Naive thymus-derived CD8-positive, alpha-beta T cell (primary cell): ENCODE measurements at places on chromosomes 2 and 18. TPM values are rescaled to one million over a fixed set of nuclear protein-coding genes. Genes with fewer than 3 reads are reported as not detected.

Gene ATP6V1B1
- total RNA-seq, result not detected

Gene ZBTB7C
- total RNA-seq, result not detected

Gene CSRNP3
- not detected for total RNA-seq

Gene TFPI
- not detected for total RNA-seq

Gene ALPI
- total RNA-seq, result not detected

Gene GAREM1
- 0.42 TPM for total RNA-seq

Gene CNDP1
- not detected for total RNA-seq

Gene LIMS3
- total RNA-seq, result not detected

Gene DIPK1C
- total RNA-seq, result 0.13 TPM

Gene ELOA2
- not detected for total RNA-seq

Gene FIGN
- total RNA-seq, result not detected

Gene DSG4
- not detected for total RNA-seq

DNA sequence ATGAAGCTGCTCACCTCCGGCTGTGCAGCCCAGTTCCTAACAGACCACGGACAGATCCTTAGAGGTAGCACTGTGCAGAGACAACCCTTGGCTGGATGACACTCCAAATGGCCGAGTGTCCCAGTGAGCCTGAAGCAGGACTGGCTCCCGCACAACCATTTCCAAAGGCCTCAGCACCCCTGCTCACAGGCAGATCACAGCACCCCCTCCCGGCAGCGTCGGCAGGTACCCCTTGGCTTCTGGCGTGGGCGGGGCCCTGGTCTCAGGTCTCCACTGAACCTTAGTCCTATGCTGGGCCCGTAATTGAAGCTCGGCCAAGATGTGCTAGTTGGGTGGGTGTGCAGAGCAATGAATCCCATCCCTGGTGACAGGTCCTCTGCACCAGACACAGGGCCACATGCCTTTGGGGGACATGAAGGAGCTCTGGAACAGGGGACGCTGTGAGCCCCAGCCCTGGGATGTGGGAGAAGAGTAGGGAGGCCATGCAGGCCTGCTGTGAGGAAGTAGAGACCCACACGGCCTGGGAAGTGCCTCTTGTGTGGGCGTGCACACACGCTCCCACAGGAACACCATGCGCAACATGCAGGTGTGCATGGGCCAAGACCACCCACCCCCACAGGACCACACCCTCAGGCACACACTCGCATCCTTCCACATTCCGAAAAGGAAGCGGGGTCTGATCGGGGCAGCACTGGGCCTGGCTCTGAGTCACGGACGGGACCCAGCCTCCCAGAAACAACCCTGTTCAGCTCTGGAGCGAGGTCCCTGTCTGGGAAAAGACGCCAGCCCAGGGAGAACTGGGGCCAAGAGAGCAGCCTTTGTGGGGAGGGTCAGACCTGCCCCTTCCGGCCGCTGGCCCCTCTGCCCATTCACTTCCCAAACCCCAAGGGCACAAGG, 2.8 kb downstream of the DUSP2 start:
- peak; percentile 70 for DNase-seq

DNA sequence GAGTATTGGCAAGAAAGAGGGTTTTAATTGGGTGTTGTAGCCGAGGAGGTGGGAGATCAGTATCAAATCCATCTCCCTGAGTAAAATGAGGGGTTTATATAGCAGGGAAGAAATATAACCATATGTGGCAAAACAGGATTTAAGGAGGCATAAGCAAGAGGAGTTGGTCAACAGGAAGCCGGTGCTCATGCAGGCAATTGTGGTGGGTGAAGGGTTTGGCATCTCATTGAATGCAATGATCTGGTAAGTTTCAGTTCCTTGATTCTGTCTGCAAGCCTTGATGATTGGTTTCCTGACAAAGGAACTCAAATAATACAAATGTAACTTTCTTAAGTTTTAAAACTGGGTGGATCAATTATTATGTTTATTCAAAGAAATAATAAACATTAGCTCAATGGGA, 564.4 kb upstream of the LINC00305 start:
- no peak for DNase-seq

DNA sequence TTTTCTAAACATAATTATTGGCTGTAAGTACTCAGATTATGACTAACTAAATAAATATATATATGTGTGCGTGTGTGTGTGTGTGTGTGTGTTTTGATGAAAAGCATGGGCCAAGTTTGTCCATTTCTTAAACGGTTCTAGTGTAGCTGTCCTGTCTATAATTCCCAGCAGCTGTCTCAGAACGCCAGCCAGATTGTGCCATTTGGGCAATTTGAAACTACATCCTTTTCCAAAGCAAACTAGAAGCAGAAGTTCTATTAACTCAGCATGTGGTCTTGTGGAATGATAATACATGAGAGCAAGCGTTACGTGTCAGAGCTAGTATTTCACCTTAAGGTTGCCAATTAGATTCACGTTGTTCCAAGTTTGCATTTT, 1.7 kb downstream of the ARHGAP28 start:
- no peak for DNase-seq

GRCh38 chr18:596288-596881, 403 bp upstream of the CLUL1 start:
- no peak for DNase-seq

DNA sequence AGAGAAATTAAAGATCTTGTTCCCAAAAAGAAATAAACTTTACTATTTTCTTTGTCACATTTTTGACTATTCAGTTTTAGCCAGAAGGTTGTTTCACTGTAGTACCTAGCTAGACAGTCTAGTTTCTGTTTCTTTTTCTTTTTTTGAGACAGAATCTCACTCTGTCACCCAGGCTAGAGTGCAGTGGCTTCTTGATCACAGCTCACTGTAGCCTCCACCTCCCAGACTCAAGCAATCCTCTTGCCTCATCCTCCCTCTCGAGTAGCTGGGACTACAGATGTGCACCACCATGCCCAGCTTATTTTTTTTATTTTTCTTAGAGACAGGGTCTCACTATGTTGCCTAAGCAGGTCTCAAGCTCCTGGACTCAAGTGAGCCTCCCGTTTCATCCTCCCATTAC, 2.2 kb downstream of the RBM45 start:
- DNase-seq, result no peak

DNA sequence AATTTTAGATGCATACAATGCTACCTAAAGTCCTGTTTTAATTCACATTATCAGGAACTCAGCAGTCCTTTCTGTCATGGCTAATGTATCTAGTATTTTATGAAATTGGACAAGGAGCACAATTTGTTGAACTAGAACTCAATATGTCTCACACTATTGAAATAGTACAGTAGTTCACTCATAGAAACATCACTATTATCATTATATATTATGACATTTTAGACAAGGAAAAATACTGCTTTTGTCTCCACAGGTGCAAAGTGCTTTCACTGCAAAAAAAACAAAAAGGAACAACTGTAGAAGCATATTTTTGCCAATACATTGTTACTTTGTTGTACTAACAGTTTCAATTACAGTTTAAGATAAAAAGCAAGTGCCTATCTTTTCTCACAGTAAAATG, 419.2 kb upstream of the CDH19 start:
- no peak for DNase-seq

DNA sequence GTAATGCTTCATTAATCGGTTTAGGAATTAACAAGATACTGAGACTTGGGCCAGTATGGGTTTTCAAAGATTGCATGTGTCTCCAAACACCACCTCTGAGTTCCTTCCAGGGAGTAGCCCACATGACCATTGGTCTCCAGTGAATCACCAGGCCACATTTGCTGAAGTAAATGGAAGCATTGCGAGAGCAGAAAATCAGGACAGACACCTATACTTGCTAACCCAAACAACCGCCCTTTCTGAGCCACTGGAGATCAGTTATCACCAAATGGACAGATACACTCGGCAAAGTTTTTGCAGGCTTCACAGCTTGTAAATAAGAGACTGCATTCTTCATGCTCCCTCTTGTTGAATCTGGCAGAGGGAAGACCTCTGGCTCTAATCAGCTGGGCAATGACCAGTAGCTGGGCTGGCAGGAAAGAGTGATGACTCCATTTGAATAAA, 40.9 kb downstream of the GATA6 start:
- no peak for DNase-seq

DNA sequence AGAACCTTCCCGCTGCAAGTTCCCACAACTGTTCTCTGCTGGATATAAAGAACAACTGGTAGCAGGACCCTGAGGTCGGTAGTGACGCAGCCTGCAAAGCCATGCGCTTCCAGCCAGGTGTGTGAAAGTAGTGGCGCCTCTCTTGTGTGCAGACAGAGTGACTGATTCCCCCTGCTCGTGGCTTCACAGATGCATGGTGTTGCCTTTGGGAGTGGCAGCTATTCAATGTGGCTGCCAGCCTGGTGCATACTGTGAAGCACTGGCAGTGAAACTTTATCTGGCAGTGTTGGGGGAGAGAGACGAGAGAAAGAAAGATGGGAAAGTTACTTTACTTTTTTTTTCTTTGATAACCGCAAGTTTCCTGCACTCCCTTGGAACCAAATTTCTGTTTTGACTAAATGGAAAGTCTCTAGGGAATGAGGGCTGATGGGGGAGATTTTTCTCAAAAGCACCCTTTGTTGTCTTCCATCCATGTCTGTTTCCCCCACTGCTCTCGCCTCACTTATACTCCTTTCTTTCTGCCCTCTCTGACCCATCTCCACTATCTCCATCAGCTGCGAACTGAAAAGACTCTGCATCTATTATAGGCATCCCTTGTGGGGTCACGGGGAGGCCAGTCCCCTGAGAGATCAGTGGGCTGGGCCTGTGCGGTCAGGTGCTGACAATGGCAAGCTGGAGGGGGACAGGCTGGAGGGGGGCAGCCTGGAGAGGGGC, 90.0 kb upstream of the TNP1 start:
- DNase-seq, result no peak

DNA sequence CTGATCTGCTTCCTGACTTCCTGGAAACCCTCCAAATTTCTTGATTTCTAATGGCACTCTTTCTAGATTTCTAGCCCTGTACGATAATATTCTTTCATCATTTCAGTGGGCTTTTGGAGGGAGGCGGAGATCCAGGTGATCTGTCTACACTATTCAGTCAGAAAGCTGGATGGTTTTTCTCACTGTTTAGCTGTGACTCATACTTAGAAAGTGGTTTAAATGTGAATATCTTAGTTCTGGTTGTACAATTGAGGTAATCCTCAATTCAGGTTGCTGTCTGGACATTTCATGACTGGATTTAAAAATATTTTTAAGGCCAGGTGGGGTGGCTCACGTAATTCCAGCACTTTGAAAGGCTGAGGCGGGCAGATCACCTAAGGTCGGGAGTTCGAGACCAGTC, 20.8 kb downstream of the SEH1L start:
- no peak for DNase-seq

- no peak for DNase-seq
Measured at GRCh38 chr2:221412978-221413377, 159.1 kb downstream of the EPHA4 start.

DNA sequence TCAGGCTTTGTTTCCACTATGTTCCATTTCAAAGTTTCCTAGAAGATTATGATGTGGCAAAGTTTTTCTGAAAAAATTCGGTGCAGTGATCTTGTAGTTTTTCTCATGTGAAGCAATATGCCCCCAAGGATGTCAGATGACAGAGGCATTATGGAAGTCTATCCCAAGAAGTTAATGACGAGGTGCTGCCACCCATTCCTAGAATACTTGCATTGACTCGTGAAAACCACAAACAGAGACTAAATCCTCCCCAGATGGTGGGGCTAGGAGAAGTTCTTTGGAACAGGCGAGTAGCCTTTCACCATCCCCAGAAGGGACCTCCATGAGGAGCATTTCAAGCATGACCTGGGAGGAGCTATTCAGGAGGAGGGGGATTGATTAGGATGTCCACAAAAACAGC, 40.2 kb upstream of the COPS8 start:
- DNase-seq, result no peak

- DNase-seq, result no peak
Measured at GRCh38 chr2:174025271-174026121, 60.3 kb upstream of the SP3 start.

DNA sequence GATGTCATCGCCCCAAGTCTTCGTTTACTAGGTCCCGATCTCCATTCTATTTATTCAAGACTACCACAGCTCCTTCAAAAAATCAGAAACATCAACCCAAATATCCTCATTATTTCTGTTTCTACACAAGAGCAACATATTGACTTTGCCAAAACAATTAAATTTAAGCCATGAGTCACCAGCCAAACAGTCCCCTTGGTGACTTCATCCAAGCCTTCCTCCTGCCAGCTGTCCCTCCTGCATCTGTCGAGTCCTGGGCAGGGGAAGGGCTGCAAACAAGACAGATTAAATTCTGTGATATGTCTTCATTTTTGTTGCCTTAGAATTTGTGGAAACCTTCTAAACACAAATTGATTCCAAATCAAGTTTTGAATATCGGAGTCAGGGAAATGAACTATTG, 110.3 kb downstream of the SP3 start:
- DNase-seq, result no peak

GRCh38 chr2:117232305-117232704, 582.2 kb upstream of the DDX18 start:
- DNase-seq, result no peak

DNA sequence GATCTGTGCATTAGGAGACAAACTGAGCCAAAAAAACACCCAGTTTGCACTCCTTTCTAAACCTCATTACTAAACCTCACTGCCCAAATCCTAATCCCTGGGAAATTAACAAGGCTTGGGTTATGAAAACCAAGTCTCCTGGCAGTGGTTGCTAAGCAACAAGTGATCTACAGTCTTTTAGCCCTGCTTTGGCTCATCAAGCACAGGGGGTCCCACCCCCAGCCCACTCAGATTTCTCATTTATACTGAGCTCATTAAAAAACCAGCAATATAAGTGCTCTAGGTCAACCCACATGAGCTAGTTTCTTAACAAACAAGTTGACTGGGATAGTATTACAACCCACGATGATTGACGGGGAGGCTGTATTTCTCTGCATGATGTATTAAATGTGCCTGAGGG, 18.4 kb downstream of the DNER start:
- DNase-seq, result no peak

- DNase-seq, result no peak
Measured at GRCh38 chr18:63040788-63041410, 278.7 kb downstream of the BCL2 start.

- no peak for DNase-seq
Measured at GRCh38 chr2:37654419-37654818, 17.0 kb downstream of the CDC42EP3 start.

DNA sequence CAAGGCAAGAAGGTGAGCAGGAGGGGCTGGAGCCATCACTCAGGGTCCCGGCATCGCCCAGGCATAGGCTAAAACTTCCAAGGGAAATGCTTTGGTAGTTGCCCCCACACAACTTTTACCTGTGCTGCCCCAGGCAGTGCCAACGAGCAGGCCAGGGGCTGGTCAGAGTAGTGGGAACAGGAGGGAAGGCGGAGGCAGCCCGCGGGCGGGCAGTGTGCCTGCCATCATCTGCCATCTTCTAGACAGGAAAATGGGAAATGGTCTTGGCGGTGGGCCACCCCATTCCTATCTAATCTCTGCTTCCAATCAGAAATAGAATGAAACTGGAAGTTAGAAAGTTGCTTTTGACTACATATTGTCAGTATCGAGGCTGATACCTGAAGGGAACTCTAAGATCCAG, 26.0 kb upstream of the LYPD6B start:
- DNase-seq, result no peak

GRCh38 chr18:36308711-36309435, 11.4 kb downstream of the FHOD3 start:
- no peak for DNase-seq

- no peak for DNase-seq
Measured at GRCh38 chr2:72965770-72966450, 48.6 kb downstream of the EMX1 start.

- no peak for DNase-seq
Measured at GRCh38 chr2:18940184-18940583, 350.8 kb upstream of the NT5C1B start.
